ENCODE measurements at places on chromosomes 4 and X.

- no peak for DNase-seq
Observed at GRCh38 chr4:38563707-38564495, 100.1 kb upstream of the KLF3 start.

GRCh38 chr4:105894660-105895582 is at the start of gene NPNT:
Gene NPNT (plus strand): TSS chr4:105895471. CDS start chr4:105895653, 182 bp downstream.
- DNase-seq = no peak

- no peak for DNase-seq
Observed at GRCh38 chr4:44668526-44668925, 9.7 kb upstream of the GUF1 start.

GRCh38 chr4:22122062-22122461 is 173.5 kb upstream of the KCNIP4 start:
- no peak for DNase-seq

DNA sequence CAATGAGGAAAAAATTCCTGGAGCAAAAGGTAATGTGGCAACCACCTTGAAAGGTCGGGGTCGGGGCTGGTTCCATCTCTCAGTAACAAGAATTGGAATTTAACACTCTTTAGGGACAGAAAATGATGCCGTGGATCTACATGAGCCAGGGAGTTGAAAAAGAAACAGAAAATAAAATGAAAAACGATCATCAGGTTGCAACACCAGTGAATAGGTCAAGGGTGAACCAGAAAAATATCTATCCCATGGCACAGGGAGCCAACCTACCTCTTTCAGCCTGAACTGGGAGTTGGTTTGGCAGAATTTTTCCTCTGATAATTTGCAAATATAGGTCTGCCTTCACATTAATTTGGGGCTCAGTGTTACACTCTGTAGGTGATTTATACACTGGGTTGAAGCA is 93.7 kb downstream of the C4orf33 start:
- no peak for DNase-seq

DNA sequence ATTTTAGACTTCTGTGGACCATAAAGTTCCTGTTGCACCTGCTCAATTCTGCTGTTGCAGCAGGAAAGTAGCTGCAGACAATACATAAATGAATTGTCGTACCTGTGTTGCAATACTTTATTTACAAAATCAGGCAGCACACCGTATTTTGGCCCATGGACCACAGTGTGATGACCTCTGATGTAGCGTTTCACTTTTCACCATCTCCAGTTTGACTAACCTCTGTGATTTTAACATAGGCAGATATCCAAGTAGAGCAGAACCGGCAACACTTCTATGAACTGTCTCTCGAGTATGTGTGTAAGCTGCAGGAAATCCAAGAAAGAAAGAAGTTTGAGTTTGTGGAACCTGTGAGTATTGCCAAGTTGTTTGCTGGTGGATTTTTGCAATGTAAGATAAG is 132.7 kb downstream of the ARHGAP10 start:
- no peak for DNase-seq

- no peak for DNase-seq
Observed at GRCh38 chrX:112473654-112474053, 206.1 kb downstream of the LHFPL1 start.

- DNase-seq = no peak
Observed at GRCh38 chrX:123814343-123814742, 45.5 kb upstream of the XIAP start.
